ENCODE measurements at places on chromosomes 6 and 20.

GRCh38 chr6:167342879-167343610 is 18.2 kb downstream of the TTLL2 start:
- no peak for DNase-seq

- DNase-seq, result no peak
Observed at GRCh38 chr6:163085426-163085825, 329.1 kb upstream of the QKI start.

DNA sequence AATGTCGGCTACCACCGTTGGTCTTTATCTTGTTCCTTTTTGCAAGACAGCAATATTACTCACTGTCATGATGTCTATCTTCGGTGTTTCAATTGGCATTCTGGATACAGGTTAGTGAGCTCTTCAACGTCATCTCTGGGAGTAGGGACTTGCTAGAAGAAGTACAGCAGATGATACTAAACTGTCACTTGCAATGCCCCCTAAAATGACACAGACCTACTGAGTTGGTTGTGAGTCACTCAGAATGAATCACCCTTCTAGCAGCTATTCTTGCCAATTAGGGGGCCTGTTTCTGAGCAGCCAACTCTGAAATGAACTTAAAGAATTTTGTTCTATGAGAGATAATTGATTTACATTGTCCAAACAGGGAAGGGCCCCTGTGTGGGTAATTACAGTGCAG is 176.5 kb downstream of the SLC16A10 start:
- DNase-seq, result no peak

GRCh38 chr6:6696867-6697531 is 108.5 kb downstream of the LY86 start:
- no peak for DNase-seq

DNA sequence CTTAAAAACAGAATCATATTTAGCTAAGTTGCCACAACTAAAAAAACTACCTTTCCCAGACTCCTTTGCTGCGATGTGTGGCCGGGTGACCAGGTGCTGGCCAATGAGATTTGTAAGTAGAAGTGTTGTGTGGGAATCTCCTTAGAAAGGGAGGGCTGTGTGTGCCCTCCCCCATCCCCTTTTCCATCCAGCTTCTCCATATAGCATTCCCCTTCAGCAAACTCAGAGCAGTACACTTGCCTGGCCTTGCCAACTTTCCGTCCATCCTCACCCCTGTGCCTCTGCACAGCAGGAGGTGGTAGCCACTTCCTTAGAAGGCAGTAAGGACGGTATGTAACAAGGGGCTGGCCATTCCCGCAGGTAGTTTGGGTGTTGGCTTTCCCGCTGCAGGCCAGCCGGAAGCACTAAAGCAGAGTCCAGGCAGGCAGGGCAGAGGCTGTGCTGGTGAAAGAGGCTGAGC is 22.3 kb upstream of the KCNK16 start:
- no peak for DNase-seq

DNA sequence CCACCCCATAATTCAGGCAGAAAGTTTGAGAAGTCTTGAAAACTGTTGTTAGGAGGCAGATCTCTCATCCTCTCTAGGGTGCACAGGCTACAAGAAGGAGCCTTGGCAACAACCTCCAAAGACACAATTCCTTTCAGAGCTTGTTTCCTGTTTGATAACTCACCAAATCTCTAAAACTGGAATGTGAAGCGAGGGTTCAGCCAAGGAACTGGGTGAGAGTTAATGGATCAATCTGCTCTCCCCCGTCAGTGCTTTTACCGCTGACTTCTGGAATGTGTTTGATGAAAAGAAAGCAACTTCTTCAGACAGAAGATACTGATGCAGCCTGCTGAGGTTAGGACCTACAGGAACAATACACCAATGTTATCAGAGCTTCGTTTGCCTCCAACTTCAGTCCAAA is 171.8 kb upstream of the BMP2 start:
- DNase-seq, result no peak

DNA sequence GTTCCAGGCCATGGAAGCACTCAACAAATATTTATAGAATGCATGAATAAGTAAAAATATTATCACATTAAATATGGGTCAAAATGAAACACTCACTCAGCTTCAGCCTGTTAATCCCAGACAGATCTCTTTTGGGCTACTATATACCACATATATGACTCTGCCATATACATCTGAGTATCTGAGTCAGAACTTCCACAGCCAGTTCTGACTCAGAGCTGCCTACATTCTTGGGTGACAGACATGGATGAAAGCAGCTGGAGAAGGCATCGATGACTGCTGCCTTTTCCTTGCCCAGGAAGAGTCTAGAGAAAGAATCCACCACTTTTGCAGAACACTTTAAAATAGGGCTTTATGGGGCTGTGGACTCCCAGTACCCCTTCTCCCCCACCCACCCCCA is 11.5 kb upstream of the PDYN start:
- no peak for DNase-seq

DNA sequence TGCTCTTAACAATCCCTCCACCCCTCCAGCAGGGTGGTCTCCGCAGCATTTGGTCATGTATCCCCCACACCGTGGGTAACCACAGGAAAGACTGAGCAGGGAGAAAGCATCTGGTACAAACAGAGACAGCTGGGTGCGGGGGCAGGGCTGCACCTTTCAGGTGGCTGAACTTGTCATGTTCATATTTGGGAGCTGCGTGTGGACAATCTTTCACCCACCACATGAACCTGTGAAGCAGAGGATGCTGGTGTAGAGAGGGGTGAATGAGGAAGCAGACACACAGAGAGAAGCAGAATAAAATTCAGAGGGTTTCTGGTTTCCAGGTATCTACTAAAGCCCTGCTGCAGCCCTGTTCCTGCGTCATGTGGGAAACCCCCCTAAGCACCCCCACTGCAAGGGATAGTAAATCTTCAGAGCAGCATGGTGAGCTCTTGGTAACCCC is 8.9 kb downstream of the GFOD1 start:
- no peak for DNase-seq

DNA sequence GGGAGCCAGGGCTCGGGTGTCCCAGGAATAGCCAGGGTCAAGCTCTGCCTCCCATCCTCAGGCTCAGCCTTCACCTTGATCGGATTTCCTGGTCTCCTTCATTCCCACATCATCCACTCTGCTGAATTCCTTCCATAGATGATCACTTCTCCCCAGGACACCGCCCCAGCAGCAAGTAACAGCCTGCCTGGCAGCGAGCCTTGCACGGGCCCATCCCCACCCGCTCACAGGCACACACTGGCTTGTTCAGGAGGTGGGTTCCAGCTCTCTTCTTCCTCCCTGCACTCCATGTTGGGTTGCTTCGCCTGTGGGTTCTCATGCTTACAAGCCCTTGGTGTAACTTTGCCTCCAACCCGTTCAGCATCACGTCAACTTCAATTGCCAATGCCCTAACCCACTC is 113.0 kb upstream of the IYD start:
- no peak for DNase-seq

DNA sequence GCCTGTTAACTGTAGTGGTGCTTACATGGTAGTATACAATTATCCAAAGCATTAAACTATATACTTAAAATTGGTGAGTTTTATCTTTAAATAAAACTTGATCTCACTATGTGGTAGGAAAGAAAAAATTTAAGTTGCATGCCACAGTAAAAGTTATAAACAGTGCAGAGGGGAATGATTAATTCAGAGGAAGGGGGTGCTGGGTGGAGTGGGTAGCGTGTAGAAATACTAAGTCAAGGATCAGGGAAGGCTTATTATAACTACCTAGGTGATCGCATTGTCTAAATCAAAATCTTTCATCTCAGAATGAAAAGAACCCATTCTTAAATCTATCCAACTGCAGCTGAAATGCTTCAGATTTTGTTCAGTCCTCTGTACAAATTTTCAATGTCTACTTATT is 428.3 kb downstream of the ADGRB3 start:
- no peak for DNase-seq

DNA sequence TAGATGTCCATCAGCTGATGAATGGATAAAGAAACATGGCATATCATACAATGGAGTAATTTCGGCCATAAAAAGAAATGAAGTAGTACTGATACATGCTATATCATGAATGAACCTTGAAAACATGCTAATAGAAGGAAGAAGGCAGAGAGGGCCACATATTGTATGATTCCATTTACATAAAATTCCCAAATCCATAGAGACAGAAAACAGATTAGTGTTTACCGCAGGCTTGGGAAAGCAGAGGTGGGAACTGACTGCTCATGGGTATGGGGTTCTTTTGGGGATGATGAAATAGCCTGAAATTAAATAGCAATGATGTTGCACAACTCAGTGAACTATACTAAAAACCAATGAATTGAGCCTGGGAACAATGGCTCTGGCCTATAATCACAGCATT is 58.3 kb downstream of the SERAC1 start:
- DNase-seq, result no peak

DNA sequence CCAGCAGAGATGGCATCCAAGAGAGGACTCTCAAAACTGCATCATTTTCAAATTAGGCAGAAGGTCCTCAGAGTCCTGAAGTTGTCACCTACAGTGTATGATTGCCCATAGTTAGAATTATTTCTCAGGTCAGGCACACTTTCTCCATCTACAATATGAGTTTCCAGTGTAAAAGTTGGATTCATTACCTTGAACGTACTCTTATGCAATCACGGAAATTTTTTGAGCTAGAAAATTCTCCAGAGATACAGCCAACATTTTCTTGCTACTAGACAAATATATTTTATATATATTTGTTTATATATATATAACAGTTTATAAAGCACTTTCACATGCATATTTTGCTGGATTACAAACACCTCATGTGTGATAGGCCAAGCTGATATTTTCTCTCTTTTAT is 29.4 kb upstream of the SERPINB1 start:
- DNase-seq, result no peak
